ENCODE measurements at places on chromosomes 13 and 19. TPM values are rescaled to one million over a fixed set of nuclear protein-coding genes. Genes with fewer than 3 reads are reported as not detected.

GRCh38 chr13:19634256-19634740 lies 839 bp downstream of the MPHOSPH8 start:
- no peak for DNase-seq

DNA sequence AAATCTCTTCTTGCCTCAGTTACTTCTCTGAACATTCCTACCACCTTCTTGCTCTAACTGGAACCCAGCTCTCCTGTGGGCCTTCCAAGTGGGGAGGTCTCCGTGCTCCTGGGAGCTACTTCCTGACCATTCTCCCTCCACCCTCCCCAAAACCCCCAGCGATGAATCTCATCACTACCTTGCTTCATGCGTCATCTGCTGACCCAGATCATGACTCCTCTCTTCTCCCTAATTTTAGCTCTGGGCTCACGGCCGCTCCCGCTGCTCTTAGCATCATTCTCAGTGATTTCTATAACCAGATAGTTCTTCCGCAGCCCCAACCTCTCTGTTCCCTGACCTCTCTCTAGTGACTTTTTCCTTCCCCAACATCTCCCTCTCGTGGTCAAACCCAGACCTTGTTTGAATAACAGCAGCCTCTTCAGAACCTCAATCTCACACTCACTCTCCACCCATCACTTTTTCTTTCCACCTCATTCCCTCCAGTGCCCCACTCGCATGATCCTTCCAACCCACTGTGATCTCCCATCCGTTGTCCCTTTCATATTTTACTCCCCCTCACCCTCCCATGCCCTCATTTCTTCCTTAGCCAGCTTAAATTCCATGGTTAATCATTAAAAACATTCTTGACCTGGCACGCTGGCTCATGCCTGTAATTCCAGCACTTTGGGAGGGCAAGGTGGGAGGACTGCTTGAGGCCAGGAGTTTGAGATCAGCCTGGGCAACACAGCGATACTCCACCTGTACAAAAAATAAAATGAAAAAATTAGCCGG lies 21.8 kb downstream of the MRPS12 start:
- DNase-seq = peak; percentile 25

DNA sequence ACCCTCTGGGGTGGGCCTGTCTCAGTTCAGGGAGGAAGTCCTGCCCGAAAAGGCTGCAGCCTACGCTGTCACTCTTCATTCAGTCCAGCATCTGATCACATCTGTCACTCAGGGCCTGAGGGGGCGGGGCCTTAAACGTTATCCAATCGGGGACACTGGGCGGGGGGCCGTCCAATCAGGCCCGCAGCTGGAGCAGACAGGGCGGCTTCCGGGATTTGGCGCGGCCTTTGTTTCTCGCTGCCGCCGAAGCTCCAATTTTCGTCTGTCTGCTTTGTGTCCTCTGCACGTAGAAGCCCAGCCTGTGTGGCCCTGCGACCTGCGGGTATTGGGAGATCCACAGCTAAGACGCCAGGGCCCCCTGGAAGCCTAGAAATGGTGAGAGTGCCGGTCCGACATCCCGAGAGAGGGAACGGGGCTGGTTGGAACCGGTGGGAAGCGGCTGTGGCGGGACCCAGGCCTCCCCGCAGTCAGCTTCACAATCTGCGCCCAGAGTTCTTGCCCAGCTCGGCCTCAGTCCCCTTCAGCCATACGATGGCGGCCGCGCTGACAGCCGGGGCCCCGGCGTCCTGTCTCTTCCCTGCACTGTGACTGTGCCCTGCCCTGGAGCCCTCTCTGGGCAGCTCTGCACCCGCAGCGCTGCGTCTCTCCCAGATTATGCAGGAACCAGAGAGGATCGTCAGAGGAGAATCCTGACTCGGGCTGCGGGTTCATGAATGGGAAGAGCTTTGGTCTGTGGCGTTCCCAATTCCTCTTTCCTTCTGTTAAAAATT lies at the start of gene ZNF730:
TSS of gene ZNF730 (plus strand) at position 224 of the 770 bp plus-strand sequence. CDS start at position 373, 149 bp downstream.
- DNase-seq = peak; percentile 80

DNA sequence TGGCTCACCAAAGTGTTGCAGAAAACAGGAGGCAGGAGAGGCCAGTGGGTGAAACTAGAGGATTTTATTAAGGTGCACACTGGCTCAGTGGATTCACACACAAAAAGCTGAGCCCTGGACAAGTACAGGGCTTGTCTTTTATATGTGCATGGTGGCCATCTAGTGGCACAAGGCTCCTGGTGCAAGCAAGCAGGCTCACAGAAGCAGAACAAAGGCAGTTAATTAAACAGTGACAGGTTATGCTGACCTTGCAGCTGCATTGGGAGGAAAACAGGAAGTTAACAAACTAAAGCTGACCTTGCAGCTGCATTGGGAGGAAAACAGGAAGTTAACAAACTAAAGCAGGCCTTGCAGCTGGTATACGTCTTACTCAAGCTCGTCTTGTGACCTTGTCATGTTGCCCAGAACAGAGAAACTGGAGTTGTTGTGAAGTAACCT lies 65.3 kb upstream of the ZNF681 start:
- no peak for DNase-seq

GRCh38 chr19:48064509-48064908 lies 20.6 kb upstream of the CABP5 start:
- DNase-seq = no peak

- DNase-seq = no peak
Measured at GRCh38 chr13:26051657-26052311, at the start of gene SHISA2. Gene SHISA2 (minus strand): TSS chr13:26052016. CDS start chr13:26050975, 1,041 bp downstream.

DNA sequence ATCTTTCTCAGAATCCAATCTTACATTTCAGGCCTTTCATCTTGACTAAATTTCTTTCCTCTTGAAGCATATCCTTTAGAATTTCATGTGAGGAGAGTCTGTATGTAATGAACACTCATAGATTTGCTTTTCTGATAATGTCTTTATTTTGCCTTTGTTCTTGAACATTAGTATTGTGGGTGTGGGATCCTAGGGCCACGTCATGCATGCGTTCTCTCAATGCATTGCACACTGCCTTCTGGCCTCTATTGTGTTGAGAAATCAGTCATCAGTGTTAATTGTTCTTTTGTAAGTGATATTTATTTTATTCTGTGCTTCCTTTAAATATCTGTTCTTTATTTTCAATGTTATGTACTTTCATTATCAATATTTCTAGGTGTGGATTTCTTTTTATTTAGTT lies 364.9 kb downstream of the OXGR1 start:
- no peak for DNase-seq

DNA sequence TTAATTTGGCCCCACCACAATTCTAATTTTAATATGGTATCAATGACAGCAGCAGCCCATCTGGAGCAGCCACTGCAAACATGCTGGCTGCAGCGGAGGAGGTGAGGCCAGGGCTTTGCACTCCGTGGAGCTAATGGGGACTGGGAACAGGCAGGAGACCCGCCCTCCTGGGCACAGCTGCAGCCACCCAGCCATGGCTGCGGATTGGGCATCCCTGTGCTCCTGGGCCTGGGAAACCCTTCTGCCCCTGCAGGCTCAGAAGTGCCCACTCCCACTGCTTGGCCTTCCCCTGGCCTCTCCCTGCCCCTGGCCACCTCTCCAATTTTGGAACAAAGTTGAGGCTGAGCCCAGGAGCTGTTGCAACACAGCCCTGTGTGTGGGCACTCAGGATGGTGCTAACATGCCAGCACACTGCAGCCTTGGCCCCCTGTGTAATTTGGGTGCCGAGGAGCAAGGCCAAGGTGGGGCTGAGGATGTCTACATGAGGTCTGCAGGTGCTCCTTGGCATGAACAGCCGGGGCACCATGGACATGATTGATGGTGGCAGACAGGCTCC lies 123.6 kb downstream of the PCDH9 start:
- DNase-seq = peak; percentile 63

DNA sequence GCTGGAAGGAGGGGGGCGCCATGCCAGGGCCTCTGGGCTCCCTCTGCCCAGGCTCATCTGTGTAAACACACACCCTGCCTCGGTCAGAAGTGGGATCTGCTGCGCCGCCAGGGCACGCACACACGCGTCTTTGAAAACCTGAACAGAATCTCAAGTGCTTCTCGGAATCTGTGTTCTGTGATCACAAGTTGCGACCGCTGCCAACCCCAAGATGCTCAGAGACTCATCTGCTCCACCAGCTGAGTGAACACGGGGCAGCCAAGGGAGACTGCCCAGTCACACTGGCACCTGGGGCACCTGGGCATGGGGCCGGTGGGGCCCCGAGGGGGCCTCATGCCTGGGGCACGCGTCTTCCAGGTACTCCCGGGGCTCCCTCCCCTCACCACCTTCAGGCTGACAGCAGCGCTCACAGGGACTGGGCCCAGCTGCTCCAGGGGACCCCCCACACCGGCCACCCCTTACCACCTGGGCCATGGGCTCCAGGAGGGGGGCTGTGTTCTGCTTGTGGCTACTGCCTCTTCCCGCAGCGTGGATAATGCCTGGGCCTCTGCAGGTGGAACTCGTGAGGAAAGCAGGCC lies 59.0 kb downstream of the KLF2 start:
- no peak for DNase-seq

- no peak for DNase-seq
Measured at GRCh38 chr13:99932912-99933311, 38.7 kb downstream of the ZIC5 start.

Gene ZNF552
- 7.9 TPM for total RNA-seq

Gene CEACAM21
- 2.5 TPM for total RNA-seq

Gene LRRC63
- 0.42 TPM for total RNA-seq

Gene UNC13A
- total RNA-seq = 0.14 TPM
